ENCODE measurements at places on chromosomes 6 and 20.
A peak's percentile ranks its signal among the peaks of the same experiment; 100 is the strongest.

DNA sequence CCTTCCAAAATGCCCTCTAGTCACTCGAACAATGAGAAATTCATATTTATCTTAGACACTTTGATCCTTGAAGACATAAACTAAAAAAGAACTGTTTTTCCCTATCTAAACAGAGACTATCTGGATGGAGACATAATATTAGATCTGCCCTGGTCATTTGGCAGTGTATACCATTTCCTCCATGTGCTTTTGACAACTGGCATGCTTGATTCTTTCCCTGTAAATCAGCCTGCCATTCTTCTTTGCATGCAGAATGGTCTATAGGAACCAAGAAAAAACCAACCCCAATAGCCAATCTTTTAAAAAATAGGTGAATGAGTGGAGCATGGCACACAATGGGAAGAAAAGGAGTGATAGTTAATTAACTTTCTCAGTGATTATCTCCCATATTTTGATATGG lies 93.8 kb downstream of the OPN5 start:
- DNase-seq, result no peak

DNA sequence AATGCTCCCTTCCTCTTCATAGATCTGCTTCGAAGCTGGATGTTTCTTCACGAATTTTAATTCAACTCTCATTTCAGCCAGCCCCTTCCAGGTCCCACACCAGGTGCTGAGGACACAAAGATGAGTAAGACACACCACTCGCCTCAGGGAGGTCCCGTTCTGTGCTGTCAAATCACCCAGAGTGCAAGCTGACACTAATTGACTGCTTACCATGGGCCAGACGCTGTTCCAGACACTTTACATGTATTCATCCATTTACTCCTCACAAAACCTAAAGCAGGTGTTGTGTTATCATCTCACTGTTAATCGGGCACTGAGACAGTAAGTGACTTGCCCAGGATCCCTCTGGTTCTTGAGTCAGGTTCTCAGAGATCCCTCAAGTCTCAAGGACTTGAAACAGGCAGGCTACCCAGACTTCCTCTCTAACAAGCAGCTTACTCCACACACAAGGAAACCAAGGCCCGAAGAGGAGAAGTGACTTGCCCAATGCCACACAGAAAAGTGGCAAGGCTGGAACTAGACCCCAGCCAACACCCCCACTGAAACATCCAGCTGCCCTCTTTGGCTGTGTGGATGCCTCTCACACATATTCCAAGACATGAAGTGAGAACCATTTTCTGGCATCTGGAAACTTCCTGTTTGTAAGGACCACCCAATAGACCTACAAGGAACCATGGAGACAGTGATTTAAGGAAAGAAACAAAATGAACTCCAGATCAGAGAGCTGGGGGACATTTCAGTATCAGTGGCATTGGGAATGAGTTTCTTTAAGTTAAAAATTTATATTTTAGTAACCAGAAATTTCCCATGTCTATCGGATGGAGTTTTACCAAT lies 174.5 kb downstream of the CDC5L start:
- no peak for DNase-seq

DNA sequence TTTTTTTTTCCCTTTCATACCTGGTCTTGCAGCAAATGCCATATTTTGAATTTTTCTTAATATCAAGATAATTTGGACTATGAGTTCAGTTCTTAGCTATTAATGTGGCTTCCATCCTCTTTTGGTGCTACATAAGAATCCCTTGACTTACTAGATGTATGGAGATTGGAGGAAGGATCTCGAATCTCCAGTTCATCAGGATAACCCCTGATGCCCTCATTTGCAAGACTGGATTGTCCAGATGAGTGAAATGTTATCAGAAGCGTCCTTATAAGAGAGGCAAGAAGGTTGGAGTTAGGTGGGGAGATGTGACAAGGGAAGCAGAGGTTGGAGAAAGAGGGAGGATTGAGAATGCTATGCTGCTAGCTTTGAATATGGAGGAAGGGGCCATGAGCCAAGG lies 499.6 kb upstream of the SYNCRIP start:
- DNase-seq, result no peak

DNA sequence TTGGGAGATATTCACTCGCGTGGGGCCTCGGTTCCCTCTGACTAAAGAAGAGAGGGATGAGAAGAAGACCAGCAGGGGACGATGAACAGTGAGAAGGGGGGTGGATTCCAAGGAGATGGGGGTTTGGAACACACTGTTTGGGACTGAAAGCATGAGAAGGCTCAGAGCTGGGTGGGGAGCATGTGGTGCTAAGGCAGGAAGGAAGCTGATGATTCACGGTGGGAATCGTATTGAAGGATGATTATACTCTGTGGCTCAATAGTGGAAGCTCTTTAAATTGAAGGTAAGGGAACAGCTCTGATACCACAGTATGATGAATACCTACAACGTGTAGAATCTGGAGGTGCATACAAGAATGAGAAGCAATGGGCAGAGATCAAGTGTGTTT lies 117.5 kb upstream of the KCNK16 start:
- DNase-seq, result no peak

DNA sequence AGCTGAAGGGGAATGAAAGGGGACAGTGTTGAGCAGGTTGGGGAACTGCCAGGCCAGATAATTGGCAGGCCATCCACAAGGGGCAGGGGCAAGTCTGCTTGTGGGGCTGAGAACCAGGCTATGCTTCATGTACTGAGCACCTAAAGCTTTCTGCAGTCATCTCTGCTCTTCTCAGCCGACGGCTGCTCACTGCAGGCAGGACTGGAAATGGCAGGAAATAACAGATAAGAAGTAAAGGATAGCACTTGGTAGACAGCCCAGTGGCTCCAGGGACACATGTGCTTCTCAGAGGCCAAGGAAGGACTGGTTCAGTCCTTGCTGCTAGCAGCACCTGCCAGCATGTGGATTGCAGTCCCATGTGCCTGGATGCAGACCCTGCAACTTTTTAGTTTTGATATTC lies 89.8 kb downstream of the CD164 start:
- no peak for DNase-seq

- DNase-seq, result peak; percentile 40
Measured at GRCh38 chr6:70706491-70707123, 38.9 kb downstream of the SMAP1 start.

GRCh38 chr6:110255211-110255750 lies 75.1 kb downstream of the CDC40 start:
- no peak for DNase-seq

GRCh38 chr6:89977808-89978748 lies 83.8 kb downstream of the GJA10 start:
- DNase-seq, result peak; percentile 82

- DNase-seq, result no peak
Measured at GRCh38 chr20:25005220-25005619, 12.7 kb upstream of the APMAP start.

DNA sequence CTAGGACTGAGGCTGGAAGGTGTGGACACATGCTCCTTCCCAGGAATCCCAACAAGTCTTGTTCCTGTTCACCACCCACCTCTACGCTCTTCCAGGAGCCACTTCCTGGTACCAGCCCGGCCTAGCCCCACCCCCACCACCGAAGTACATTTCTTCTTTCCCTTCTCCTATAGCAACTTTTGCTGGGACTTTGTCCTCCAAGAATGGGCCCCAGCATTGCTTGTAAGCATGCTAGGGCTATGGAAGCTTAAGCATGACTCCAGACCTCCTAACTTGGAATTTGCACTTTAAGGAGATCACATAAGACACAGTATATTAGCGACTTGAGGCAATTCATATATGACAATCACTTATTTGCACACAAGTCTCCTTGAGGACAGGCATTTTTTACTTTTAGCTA lies 462.0 kb upstream of the ARID1B start:
- DNase-seq, result no peak

DNA sequence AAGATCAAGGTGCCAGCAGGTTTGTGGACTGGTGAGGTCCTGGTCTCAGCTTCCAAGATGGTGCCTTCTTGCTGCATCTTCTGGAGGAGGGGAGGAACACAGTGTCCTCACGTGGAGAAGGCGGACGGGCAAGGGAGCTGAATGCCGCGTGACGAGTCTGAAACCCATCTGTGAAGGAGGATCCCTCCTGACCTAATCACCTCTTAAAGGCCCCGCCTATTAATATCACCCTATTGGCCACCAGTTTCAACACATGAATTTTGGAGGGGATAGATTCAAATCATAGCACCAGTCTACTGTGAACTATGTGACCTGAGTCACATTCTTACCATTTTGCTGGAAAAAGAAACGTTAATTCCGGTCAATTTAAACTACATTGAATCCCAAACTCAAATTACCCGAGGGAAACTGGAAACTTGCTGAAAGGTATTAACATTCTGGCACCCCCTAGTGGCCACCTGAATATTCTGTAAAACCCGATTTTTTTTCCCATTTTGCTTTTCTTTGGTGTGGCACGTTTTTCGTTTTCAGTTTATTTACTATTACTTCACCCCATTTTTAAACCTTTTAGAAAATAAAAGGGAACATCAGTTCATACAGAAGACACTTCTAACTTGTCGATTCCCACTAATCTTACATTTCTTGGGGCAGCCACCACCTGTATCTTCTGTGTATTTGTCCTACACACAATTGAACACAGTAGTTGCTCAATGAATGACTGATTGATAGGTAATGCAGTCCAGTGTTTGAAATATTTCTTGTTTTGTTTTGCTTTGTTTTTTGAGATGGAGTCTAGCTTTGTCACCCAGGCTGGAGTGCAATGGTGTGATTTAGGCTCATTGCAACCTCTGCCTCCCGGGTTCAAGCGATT lies 17.9 kb upstream of the CCDC170 start:
- peak; percentile 52 for DNase-seq

- no peak for DNase-seq
Measured at GRCh38 chr20:8524101-8525016, 392.3 kb downstream of the PLCB1 start.

DNA sequence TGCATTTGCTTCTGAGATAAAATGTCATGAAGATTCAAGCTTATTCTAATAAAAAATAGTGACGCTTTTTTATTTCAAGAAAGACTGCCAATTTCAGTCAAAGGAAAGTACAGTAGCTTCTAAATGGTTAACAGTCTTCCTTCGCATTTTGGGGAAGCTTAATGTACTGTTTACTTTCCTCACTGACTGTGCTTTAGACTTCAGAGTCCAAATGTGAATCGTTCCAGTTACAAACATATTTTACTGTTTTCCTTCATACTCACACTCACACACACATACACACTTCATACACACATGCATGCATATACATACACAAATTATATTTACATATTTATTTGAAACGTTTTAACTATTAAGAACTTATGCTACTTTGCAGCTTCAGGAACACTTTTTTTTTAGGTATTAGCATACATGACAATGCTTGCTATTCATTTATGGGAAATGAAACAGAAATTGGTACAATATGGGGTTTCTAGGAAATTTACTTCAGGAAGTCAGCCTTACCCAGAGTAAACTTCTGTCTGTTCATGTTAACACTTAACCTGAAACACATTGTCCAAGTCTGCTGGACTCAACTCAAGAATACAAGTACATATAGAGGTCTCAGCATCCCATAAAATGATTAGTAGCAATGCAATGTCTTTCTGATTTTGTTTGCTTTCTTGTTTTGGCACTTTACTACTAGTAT lies 145.4 kb downstream of the RPS12 start:
- no peak for DNase-seq

DNA sequence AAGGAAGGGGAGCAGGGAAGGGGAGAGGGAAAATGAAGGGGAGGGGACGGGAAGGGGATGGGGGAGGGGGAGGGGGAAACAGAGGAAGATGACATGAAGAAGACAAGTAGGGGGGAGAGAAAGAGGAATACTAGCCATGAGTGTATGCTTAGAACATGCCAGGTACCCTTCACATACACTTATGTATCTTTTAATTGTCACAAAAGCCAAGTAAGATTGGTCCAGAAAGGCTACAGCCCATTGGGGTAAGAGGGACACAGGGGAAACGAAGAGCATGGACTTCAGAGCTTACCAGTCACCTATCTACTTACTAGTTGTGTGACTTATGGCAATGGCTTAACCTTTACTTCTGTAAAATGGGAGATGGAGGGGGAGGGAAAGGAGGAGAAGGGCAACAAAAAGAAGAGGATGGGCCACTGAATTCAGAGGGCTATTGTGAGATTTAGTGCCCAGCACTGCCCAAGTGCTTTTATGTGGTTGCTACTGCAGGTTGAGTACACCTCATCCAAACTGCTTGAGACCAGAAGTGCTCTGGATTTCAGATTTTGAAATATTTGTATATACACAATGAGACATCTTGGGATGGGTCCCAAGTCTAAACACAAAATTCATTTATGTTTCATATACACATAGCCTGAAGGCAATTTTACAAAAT lies 90.3 kb downstream of the ARHGAP18 start:
- DNase-seq, result no peak

DNA sequence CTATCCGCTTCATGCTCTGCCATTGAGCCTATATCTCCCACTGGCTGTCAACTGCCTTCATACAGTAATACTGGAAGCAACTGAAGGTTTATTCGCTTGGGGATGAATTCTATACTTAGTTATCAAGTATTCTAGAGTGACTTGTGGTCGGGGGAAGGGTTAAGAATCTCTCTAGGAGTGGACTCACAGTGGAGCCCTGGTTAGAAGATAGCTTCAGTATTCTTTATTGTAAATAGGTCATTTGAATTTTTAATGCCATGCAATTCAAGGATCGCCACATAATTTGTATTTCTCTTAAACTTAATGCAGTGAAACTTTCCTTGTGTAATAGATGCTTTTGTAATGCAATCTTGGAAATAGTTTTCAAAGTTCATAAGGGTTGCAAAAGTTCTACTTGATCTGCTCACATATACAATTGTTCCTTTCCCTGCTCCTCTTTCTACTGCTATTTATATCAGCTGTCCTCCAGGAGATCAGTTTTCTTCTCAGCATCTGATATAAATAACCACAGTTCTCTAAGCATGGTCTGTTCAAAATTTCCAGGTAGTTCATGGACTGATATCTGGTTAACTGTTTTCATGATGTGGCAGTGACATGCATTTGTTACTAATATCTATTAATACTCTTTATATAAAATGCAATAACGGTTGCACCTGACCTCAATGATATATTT lies 120.3 kb downstream of the KCNQ5 start:
- no peak for DNase-seq

GRCh38 chr6:84553527-84553926 lies 210.9 kb downstream of the TBX18 start:
- no peak for DNase-seq

DNA sequence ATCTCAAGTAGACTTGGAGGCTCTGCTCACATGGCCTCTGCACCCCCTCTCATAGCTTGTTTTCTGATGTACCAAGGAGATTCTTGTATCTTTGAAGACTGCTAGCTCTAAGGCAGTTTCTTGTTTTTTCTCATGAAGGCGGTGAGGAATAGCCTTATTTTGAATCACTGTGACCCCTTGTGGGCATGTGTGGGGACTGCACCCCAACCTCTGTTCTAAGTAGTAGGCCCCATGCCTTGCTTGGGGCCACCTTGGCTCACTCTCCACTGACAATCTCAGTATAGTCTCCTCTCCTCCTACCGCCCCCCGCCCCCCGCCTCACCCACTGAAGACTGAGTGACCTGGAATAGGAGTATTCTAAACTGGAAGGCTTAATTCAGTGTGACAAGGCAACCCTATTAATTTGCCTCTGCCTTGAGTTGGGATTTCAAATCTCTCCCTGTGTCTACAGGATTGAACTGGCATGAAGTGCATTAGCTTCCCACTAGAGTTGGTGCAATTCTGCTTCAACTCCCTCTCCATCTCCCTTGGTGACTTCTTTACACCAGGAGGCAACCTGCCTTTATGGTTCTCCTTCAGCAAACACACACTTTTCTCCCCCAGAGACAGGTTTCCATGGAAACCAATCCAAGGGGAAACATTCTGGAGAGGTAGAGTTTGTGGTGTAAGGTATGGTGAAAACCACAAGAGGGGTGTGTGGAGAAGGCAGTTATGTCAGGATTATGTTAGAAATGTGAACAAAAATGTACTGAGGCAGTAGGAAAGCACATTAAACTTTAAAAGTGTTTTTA lies 75.4 kb upstream of the ECI2 start:
- DNase-seq, result peak; percentile 2

GRCh38 chr6:21116736-21117135 lies 476.8 kb upstream of the SOX4 start:
- DNase-seq, result no peak

Measured in NCI-H1105 (cell line).